ENCODE measurements at places on chromosomes 6 and 20. TPM values are rescaled to one million over a fixed set of nuclear protein-coding genes. Genes with fewer than 3 reads are reported as not detected.

The BRPF3 gene
- 17.4 TPM for total RNA-seq

The PTCRA gene
- not detected for total RNA-seq

The DST gene
- 1,265 TPM for total RNA-seq

The FAM210B gene
- total RNA-seq, result 45.0 TPM

The CST1 gene
- not detected for total RNA-seq

The IRF4 gene
- total RNA-seq, result under 0.01 TPM

The SSTR4 gene
- not detected for total RNA-seq

The CCM2L gene
- not detected for total RNA-seq

The SMOC2 gene
- 0.14 TPM for total RNA-seq

The SLPI gene
- total RNA-seq, result 458 TPM

All from nasal cavity respiratory epithelium epithelial cell of viscerocranial mucosa (primary cell).